ENCODE measurements at places on chromosomes 7 and 10.

- no peaks in the 10 kb centered on the region for H3K27me3 ChIP-seq
- no peak overlapping the region for H3K4me3 ChIP-seq
- H3K27ac ChIP-seq: no peak overlapping the region
- H3K36me3 ChIP-seq: peaks cover 57% of the 10 kb centered on the region
- no peaks in the 10 kb centered on the region for H3K4me1 ChIP-seq
These were observed 30.7 kb downstream of the ACSL5 start for GRCh38 chr10:112404617-112405016.

DNA sequence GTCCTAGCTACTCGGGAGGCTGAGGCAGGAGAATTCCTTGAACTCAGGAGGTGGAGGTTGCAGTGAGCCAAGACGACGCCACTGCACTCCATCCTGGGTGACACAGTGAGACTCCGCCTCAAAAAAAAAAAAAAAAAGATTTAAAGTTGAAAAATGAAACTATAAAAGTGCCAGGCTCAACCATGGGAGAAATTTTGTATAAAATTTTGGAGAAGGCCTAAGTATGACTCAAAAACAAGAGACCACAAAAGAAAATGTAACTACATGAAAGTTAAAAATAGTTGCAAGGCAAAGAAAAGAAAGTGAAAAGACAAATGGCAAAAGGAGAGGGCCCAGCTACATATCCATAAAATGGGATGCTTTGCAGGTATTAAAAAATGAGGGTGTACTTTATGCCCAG, 104.1 kb downstream of the ARHGAP22 start:
- no peaks in the 10 kb centered on the region for H3K4me1 ChIP-seq
- no peaks in the 10 kb centered on the region for H3K27me3 ChIP-seq
- DNase-seq: no peak
- H3K36me3 ChIP-seq: no peaks in the 10 kb centered on the region
- H3K4me3 ChIP-seq: no peak overlapping the region

DNA sequence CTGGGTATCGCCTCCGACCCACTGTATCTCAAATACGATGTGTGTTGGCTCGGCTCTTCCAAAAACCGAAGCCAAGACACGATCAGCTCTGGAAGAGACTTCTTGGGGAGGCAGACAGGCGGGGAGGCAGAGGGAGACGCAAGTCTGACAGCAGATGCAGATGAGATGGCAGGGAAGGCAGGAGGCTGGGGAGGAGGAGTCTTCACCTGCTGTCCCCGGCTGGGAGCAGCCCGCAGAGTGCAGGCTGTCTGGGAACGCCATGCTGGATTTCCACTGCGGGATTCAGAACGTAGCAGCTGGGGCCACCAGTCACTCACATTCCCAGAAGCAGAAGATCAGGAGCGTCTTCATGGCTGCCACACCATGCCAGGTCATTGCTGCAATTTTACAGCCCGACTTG, 29.4 kb downstream of the CTBP2 start:
- DNase-seq: no peak
- no peak overlapping the region for H3K27ac ChIP-seq
- no peak overlapping the region for H3K4me3 ChIP-seq
- H3K27me3 ChIP-seq: no peaks in the 10 kb centered on the region
- no peaks in the 10 kb centered on the region for H3K4me1 ChIP-seq

- no peak overlapping the region for H3K27ac ChIP-seq
- H3K4me1 ChIP-seq: peaks cover 16% of the 10 kb centered on the region
- DNase-seq: no peak
- H3K36me3 ChIP-seq: no peaks in the 10 kb centered on the region
These were observed 51.7 kb upstream of the ADAM12 start for GRCh38 chr10:126439942-126440341.

- no peaks in the 10 kb centered on the region for H3K4me1 ChIP-seq
- H3K27ac ChIP-seq: no peak overlapping the region
- no peaks in the 10 kb centered on the region for H3K27me3 ChIP-seq
These were observed 515.8 kb downstream of the TYW1 start for GRCh38 chr7:67512481-67512880.

DNA sequence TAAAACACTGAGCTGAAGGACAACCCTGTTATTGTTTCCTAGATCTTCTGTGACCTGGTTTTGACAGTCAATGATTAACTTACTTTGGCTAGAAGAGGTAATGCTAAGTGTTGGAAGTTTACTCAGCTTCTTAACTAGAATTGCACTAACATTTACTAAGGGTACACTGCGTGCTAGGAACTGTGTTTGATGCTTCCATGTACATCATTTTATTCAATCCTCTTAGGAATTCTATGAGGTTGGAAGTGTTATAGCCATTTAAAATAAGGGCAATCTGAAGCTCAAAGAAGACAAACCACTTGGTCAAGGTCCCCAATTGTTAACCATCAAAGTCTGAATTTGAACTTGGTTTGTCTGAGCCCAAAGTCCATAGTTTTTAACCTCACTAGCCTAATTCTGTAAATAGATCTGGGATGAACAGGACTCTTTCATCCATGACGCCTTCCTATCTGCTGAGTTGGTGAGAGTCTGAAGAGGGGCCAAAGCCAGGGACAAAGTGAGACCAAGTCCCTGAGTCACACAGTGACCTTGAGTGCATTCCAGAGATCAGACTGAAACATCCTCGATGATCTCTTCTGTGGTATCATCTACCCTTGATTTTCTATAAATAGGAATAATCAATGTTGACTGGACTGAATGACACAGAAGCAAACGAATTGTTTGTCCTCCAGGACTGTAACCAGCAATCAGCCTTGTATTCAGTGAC, 29.2 kb upstream of the ZNRF2 start:
- no peak for DNase-seq
- H3K4me1 ChIP-seq: no peaks in the 10 kb centered on the region
- H3K36me3 ChIP-seq: no peaks in the 10 kb centered on the region

- DNase-seq: no peak
- H3K36me3 ChIP-seq: no peaks in the 10 kb centered on the region
- H3K27me3 ChIP-seq: peaks cover 26% of the 10 kb centered on the region
- no peak overlapping the region for H3K27ac ChIP-seq
These were observed 232.9 kb upstream of the NPY start for GRCh38 chr7:24050991-24051560.

DNA sequence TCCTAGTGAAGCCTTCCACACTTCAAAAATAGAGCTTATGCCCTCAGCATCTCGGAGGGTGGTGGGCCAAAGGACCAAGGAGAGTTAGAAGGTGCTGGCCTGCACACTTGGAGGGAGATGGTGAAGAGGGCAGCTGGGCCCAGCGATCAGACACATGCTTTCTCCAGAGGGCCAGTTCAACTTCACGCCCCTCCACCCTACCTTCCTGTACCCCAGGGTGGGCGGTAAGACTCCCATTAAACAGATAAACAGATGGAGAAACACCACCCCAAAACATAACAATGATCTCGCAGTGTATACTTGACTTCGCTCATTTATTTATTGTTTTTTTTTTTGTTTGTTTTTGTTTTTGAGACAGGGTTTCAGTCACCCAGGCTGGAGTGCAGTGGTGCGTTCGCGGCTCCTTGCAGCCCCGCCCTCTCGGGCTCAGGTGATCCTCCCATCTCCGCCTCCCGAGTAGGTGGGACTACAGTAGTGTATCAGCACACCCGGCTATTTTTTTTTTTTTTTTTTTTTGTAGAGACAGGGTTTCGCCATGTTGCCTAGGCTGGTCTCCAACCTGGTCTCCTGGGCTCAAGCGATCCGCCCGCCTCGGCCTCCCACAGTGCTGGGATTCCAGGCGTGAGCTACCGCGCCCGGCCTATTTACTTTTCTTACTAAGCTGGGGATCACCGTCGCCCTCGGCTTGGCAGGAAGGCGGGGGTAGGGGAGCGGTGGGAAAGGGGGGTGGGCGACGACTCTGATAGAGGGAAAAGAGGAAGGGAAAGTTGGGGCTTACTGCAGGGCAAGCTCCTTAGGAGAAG, 1.8 kb downstream of the C10orf95 start:
- no peaks in the 10 kb centered on the region for H3K27me3 ChIP-seq
- peaks cover 28% of the 10 kb centered on the region for H3K4me1 ChIP-seq
- H3K4me3 ChIP-seq: peak overlapping the region; percentile 72
- peaks cover 12% of the 10 kb centered on the region for H3K36me3 ChIP-seq
- H3K27ac ChIP-seq: peak overlapping the region; percentile 75

Measured in DND-41 (cell line).